NCI-H2081 treated with DMSO at 0.1 percent for 48 hours (cell line): ENCODE measurements at places on chromosomes 7 and 10.
A peak's percentile ranks its signal among the peaks of the same experiment; 100 is the strongest.

DNA sequence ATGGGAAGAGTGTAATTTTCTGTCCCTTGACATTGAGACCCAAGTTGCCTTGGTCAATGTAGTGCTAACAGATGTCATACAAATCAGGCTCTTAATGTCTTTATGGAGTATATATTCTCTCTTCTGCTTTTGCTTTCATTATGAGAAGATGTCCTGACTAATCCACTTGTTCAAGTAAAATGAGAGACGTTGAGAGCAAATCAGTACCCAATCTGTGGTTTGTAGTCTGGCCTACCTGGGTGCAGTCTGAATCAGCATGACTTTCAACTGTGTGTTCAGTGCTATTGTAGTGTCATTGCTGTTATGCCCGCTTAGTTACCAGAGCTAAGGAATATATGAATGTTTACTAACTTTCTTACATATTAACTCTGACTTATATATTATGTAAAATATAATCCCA lies 612.4 kb downstream of the ANKRD7 start:
- DNase-seq = no peak

DNA sequence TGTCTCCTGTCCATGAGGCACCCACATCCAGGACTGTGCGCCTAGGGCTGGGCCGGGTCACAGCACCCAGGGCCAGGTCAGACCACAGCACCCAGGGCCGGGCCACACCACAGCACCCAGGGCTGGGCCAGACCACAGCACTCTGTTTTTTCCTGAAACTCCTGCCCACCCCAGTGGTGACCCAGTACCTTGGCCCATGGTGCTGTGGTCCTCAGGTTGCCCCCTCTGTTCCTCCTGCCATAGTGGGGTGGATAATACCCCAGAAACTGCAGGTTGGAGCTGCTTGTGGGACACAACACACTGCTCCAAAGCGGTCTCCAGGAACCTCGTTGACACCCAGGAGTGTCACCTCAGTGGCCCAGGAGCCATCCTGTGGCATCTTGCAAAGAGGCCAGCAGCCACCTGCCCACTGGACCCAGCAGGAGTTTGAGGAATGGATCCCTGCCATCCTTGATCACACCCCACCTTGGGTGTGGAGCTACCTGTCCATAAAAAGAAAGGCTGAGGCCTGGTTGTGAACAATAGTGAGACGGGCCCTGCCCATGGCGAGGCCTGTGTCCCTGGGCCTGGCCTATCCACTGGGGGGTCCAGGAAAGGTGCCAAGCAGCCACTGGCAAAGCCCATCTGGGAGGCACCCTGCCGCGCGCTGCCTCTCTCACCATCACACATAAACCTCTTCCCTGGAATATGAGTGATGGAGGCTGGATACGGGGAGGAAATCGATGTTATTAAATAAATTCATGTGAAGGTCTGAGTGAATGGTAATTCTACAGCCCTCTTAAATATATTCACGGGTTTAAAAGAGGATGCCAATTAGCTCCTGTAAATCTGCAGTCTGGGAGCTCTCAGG lies 89.0 kb downstream of the NKX6-2 start:
- DNase-seq = no peak

- DNase-seq = no peak
These were observed 16.9 kb upstream of the GPR146 start for GRCh38 chr7:1027242-1028043.

DNA sequence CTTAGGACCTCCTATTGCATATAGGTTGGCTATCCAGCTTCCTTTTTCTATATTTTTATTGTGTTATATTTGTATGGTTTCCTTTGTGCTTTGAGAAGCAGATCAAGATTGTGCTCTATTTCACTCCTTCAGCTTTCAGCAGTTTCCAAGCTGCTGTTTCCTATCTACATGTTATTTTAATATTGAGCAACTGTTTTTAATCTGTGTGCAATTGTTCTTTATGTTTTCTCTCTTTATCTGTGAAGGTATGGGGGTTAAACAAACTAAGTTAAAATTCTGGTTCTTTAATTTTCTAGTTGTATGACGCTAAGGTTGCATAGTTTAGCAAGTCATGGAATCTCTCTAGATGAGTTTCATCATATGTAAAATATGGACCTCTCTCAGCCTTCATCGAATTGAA lies 251.0 kb downstream of the GPR158 start:
- no peak for DNase-seq

DNA sequence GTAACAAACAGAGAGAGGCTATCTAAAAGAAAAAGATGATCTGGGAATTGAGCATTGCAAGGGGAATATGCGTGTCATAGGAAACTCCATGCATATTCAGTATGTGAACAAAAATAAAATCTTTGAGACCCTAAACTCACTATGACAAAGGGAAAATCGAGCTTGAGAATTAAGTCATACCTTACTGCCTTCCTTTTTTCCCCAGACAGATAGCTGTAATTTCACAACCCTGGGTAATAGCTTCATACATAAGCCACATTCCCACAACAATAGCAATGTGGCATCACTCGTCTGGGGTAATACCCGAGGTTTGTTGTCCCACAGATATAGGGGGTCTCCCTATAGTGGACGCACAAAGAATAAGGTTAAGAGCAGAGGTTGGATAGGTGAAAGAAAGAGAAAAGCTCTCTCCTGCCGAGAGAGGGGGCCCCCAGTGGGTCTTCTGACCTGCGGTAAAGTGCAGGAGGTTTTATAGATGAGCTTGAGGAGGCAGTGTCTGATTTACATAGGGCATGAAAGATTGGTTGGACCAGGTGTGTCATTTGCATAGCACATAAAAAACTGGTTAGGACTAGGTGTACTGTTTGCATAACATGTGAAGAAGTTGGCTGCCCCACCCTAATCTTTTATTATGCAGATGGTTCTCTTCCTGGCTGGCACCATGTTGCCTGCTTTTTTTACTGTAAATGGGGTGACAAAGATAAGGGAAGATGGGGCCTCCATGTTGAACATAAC lies 11.6 kb downstream of the CYP3A43 start:
- peak; percentile 80 for DNase-seq

DNA sequence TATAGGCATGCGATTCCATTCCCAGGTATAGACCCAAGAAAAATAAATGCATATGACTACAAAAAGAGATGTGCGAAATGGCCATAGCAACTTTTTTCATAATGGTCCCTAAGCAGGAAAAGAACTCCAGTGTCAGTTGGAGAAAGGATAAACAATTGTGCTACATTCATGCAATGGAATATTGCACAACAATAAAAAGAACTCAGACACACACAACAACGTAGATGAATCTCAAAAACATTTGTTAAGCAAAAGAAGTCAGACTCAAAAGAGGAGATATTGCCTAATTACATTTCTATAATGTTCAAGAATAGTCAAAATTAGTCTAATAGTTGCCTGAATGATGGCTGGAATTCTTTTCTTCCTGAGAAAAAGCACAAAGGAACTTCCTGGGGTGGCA lies 141.1 kb upstream of the GLI3 start:
- DNase-seq = no peak

DNA sequence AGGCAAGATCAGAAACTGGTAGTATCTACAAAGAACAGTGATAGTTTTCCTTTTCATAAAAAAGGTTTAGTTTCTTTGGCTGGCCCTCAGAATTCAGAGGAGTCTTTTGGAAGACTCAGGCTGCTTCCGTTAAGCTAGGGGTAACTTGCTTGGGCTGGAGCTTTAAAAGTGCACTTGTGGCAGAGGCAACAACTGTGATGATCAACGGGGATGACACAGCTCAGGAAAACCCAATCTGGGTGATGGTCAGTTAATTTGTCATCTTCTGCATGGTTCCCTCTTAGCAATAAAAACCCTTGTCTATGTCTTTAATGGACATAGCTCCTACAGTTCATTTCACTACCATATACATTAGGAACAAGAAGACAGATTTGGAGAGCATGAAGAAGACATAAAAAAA lies 46.7 kb downstream of the SGMS1 start:
- DNase-seq = no peak

DNA sequence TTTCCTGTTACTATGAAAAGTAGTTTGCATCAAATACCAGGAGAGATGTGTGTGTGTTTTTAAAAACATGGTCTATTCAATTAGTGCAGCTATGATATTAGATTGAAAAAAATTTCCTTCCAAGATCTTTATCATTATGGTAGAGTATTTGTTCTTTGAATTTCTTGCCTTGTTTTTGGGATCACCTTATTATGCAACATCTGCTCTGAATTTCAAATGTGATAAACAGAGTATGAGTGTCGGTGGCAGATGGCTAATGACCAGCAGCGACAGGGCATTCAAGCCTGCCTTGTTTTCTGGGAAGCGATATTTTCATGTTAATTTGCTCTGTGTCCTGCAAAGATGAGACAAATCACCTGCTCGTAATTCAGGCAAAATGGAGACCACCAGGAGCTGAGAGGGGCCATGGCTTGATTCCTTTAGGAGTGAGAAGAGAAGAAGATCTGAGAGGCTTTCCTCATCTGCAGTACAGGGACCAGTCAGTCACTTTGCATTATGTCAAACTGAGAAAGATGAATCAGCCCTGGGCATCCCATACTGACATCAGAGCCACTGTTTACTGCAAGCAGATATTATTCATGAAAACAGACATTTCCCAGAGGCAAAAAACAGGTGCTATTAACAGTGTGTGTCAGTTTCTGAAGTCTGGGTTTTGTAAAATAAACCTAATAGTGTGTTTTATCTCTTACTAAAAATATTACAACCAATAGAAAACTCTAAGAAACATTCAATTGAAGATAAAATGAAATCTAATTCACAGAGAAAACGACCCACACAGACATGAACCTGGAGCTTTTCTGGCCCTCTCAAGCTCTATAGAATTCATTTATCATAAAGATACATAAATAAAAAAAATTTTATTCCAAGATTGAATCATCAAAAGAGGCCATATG lies 67.6 kb downstream of the CDK6 start:
- no peak for DNase-seq

- no peak for DNase-seq
These were observed 22.6 kb downstream of the CUTC start for GRCh38 chr10:99754670-99755069.

DNA sequence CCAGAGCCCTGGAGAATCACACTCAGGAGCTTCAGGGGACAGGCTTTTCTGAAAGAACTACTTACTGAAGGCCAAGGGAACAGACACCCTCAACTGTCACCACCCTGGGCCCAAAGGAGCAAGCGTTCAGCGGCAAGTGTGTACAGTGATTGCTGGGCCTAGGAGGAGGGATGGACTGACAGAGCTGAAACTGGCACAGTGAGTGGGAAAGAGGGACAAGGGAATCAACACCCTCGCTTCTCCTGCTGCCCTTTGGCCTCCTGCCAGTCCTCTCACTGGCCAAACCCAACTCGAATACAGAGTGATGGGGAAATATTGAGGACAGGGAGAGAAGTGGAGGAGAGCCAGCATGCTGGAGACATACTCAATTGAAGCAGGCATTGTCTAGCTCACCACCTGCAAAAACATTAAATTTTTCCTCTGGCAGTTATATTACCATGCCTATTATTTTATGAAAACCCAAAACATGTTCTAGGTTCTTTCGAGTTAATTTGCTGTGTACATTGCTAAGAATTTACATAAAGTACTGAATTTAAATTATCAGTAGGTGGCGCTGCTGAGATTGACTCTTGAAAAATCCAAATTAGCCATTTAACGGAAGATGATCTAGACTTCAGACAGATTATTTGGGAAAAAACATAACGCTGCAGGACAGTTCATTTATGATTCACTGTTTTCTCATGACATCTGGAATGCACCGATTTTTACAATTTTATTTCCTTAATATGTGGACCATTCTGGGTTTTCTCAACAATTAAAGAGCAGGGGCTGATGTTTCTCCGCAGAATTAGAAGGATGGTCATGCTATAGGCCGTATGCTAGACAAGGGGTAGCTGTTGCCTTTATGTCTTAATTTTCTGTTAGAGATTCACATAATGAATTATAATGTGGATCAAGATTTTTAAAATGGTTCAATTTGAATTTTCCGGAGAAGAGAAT lies 14.7 kb upstream of the TMEM236 start:
- no peak for DNase-seq

DNA sequence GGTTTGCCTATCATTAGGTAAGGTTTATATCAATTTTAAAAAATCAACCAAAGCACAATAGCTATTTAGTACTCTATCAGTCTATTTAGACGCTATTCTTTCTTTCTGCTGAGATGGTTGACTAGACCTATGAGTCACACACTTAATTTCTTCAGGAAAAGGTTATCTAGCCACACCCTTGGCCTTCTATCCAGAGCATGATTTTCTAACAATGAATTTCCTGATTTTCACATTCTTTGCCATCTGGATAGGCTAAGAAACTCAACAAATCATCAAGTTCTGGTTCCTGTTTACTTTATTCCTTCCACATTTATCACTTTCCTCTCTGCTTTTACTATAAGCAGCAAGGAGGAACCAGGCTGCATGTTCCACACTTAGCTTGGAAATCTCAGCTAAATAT lies 8.1 kb downstream of the PRPS1L1 start:
- DNase-seq = no peak

DNA sequence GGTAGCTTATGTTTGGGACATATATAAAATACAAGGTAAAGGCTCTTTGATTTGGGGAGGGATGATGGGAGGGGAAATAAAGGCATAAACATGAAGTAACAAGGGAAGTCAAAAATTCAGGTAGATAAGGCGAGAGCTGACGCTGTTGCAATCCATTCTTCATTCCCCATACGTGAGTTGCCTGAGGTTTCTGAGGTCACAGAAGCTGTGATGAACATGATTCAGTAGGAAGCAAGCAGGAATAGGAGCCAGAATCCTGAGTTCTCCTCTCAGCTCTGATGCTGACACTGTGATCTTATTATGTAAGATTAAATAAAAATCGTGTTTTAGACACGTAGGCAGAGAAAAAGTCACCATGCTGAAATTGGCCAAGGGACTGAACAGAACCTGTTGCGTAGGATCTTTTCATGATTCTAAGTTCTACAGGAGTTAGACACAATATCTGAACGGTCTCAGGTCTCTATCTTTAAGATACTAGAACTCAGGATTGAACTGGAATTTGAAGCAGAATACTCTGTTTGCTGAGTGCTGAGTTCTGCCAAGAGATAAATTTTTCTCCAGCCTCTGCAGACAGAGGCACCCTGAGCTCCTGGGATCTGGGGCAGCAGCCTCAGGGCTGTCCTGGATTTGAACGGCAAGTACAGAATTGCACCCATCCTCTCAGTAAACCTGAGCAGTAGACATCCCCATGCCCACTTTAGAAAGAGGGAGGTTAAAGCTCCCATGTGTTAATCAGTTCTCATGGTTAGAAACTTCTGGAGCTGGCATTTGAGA lies 21.0 kb downstream of the KLF6 start:
- no peak for DNase-seq

DNA sequence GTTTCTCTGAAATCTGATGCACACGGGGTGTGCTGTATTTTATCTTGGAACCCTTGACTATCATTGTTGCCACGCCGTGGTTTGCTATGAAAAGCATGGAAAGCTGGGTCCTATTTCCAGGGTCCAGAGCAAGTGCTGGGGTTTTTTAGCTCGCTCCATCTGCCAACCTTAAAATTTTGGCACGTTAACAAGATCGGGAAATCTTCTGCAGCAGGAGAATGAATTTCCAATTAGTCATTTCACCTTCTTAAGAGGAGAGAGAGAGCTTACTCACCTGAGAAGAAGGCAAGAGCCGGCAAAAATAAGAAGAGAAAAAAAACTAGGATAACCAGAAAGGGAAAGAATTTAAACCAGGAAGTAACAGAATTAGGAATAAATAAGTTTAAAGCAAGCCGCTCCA lies 223.6 kb upstream of the CELF2 start:
- DNase-seq = no peak
